ENCODE measurements at places on chromosomes 12 and 14.

DNA sequence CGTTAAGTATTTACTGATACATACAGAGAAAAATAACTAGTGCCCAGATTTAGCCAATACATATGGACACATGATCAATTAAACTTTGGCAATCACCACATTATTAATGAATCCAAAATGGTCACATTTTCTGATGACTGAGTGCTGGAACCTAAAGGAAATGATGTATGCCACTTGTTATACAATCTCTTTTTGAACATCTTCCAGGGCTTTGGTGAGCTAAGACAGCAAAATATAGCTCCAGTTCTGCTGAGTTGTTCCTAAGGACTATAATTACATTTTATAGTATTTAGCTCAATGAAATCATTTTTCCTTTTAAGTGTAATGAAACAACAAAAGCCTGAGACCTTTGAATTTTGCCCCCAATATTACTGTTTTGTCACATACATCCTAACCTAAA is 329.1 kb upstream of the ATP2B1 start:
- DNase-seq: no peak

- DNase-seq: no peak
Observed at GRCh38 chr14:101492716-101493115, 68.6 kb upstream of the DIO3 start.

DNA sequence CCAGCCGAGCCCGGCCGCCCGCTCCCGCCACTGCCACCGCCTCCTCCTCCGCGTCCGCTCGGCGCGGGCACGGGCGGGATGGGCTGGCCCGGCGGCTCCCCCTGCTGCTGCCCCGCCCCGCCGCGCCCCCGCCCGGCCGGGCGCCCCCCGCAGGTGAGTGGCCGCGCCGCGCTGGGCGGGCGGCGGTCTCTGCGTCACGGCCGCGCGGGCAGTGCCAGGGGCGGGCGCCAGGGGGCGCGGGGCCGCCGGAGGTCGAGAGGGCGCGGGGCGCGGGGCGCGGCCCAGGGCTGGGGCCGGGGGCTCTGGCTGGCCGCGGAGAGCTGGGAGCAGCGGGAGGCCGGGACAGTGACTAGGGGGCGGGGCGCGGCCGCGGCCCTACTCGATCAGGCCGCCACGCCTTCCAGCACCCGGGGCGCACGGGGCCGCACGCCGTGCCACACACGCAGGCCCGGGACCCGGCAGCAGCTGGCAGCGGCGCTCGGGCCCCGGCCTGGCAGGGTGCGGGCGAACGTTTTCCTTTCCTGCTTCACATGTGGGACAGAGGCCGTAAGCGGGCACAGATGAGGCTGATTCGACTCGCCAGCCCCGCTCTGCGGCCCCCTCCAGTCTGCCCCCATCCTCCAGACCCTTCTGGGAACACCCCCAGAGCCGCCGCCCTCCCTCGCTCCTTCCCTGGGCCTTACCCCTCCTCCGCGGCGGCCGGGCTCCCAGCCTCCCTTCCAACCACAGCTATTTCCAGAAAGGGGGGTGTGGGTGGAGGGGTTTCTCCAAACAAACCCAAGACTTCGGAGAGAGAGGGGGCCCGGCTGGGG is 2.4 kb upstream of the TNS2 start:
- DNase-seq: peak; percentile 32

DNA sequence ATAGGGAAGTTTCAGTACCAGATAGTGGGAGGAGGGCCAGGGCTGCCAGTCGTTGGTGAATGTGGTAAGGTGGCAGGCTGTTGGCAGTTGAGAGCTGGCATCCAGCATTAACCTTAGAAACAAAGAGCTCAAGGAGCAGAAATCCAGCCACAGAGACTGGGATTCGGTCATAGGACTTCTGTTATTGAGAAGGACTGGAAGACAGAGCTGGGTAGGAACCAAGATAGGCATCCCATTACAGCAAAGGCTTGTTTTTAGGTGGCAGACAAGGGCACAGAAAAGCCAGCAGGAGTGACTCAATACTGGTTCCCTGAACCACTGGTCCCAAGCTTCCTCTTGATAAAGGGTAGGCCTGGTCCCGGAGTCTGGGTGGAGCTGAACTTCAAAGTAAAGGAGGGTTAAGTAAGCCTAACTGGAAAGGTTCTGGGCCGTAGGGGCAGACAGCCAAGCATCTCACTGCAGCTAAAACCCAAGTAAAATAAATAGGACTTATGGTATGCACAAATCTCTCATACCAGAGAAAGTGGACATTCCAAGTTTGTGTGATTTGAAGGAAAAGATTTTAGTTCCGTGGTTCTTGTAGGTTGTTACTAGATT is 147.9 kb downstream of the ETV6 start:
- DNase-seq: no peak

- DNase-seq: no peak
Observed at GRCh38 chr12:110853836-110854235, 7.0 kb downstream of the CCDC63 start.

DNA sequence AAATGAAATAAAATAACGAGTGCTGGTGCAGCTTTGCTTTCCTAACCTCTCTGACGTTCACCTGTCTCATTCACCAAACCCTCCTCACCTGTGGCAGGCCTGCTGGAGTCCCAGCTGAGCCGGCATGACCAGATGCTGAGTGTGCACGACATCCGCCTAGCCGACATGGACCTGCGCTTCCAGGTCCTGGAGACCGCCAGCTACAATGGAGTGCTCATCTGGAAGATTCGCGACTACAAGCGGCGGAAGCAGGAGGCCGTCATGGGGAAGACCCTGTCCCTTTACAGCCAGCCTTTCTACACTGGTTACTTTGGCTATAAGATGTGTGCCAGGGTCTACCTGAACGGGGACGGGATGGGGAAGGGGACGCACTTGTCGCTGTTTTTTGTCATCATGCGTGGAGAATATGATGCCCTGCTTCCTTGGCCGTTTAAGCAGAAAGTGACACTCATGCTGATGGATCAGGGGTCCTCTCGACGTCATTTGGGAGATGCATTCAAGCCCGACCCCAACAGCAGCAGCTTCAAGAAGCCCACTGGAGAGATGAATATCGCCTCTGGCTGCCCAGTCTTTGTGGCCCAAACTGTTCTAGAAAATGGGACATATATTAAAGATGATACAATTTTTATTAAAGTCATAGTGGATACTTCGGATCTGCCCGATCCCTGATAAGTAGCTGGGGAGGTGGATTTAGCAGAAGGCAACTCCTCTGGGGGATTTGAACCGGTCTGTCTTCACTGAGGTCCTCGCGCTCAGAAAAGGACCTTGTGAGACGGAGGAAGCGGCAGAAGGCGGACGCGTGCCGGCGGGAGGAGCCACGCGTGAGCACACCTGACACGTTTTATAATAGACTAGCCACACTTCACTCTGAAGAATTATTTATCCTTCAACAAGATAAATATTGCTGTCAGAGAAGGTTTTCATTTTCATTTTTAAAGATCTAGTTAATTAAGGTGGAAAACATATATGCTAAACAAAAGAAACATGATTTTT is 17.1 kb upstream of the AMN start:
- DNase-seq: no peak

DNA sequence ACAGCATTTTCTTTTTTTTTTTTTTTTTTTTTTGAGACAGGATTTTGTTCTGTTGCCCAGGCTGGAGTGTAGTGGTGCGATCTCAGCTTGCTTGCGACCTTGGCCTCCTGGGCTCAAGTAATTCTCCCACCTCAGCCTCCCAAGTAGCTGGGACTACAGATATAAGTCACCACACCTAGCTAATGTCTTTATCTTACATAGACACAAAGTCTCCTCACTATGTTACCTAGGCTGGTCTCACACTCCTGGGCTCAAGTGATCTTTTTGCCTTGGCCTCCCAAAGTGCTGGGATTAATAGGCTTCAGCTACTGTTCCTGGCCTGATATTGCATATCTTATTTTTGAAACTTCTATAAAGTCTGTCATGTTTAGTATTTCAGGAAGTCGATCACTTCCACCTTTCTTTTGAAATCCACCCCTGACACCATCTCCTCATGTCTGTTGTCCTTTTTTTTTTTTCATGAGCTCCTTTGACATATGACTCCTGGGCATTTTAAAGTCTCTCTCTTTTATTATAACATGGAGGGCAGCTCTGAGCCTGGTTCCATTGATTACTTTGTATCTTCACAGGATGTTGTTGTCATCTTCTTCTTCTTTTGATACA is 5.9 kb upstream of the A2ML1 start:
- no peak for DNase-seq

GRCh38 chr12:820336-820735 is 68.0 kb downstream of the WNK1 start:
- no peak for DNase-seq

DNA sequence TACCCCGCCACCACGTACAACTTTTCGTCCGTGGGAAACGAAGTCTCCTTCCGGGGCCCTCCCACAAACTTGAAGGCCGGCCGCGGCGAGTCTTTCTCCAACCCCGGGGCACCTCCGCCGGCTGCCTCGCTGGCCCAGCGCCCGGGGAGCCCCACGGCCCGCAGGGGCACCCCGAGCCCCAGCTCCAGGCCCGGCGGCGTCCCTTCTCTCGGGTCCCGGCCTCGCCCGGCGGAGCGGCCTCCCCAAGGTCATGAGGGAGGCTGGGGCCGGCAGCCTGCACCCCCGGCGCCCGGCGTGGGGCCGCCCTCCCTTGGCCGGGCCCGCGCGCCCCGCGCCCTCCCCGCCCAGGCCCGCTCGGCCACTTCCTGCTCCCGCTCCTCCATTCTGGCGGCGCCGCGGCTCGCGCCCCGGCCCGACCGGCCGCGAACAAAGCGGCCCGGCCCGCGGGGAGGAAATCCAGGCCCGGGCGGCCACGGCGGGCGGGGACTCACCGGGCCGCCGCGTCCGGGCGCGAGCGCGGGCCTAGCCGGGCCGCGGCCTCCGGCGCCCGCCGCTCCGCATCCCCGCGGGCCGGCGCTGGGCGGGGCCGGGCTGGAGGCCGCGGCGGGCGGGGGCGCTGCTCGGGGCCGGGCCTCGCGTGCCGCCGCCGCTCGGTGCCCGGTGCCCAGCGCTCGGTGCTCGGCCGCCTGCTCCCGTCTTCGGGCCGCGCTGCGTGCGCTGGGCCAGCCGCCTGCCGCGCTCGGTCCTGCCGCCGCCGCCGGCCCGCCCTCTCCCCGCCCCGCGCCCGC is at the start of gene AKT1:
Gene AKT1, minus strand, starts transcription at position 756 of the 788 bp plus-strand sequence. CDS start 3,105 bp downstream, outside the sequence.
- DNase-seq: no peak

DNA sequence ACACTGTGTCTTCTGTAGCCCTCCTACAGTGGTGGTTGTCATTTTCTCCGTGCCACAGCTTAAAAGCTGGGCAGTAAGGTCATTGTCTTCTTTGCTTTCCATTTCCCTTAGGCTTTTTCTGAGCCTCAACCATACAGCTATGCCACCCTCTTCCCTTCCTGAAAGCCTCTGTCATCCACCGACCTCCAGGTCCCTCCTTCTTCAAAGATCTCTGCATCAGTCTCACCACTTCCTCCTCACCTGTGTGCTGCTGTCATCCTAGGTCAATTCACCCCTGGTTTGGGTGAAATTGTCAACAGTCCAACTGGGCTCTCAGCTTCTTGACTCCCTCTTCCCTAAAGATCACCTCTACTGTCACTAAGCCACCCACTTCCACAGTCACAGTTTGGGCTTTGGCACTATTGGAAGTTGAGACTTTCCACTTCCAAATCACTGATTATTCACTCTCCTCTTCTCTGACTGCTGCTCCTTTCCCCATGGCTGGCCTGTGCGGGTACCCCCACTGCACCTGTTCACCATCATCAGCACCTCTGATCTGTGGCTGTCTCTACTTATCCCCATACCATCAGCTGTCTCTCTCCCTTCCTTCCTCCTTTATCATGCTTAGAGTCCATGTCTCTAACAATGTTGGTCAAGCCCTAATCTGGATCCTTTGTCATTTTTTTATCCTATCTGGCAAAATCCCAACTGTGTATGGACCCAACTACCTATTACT is 15.5 kb upstream of the TSPAN9 start:
- no peak for DNase-seq

GRCh38 chr14:89719366-89720075 is 235.0 kb downstream of the EFCAB11 start:
- DNase-seq: no peak

DNA sequence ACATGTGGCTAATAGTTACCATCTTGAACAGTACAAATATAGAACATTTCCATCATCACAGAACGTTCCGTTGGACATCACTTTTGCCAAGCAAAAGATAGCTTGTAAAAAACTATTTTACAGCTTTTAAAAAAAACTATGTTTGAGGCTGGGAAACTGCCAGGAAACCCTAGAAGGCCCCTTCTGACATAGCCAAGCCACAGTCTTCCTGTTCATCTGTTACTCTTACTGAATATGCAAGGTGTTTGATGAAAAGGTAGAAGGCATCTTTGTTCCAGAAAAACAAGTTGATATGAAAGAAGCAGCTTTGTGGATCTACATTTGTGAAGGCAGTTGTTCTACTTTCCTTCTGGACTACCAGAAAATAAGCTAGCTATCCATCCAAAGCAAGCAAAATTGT is 23.6 kb upstream of the WNK1 start:
- no peak for DNase-seq

DNA sequence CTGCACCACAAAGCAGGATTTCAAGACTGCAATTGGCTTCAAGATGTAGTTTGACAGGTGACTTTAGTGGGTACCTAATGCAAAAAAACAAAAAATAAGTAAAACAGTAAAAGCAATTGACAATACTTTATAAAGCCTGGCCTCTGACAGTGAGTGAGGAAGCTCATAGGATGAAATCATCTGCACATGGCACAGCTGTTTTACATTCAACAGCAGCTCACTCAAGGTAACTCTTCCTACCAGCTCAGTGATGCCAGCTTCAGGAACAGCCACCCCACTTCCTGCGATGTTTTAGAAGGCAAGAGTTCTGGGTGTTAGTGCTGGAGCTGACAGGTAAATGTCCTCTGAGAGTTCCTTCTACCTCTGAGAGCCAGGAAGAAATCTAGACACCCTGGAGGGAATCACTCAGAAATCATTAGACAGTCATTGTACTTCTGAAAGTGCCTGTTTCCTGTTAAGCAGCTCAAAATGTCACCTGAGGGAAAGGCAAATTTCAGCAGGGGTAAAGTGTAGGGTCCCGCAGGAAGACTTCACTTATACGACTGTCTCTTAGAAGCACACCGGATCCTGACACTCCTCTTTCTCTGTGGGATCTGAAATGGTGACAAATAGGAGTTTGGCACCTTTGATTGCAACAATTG is 99.9 kb downstream of the FOXN3 start:
- no peak for DNase-seq

DNA sequence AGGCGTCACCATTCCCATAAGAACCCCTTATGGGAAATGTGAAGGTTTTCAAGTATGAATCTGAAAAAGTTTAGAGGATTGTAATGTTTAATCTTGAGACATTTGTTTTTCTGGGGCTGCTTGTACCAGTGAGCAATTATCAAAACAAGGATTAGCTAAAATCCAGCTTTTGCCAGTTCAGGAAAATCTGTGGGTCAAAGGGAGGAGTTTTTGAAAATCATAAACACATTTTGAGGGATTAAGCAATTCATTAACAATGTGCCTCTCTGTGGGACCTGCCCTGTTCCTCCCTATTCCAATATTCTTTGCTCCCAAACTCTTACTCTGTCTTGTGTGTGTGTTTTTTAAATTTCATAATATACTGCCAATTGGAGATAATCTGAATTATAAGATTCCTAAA is 11.7 kb upstream of the DAAM1 start:
- DNase-seq: no peak

GRCh38 chr14:37230551-37231194 is 32.9 kb downstream of the MIPOL1 start:
- no peak for DNase-seq

- DNase-seq: no peak
Observed at GRCh38 chr12:113260127-113260526, 38.9 kb downstream of the TPCN1 start.

Data from stimulated activated CD4-positive, alpha-beta T cell treated with anti-CD3 and anti-CD28 coated beads, Interleukin-1b, Interleukin-23, amount 100 ng/mL, for 1 hour (primary cell).